ENCODE measurements at places on chromosomes 3 and 15.

DNA sequence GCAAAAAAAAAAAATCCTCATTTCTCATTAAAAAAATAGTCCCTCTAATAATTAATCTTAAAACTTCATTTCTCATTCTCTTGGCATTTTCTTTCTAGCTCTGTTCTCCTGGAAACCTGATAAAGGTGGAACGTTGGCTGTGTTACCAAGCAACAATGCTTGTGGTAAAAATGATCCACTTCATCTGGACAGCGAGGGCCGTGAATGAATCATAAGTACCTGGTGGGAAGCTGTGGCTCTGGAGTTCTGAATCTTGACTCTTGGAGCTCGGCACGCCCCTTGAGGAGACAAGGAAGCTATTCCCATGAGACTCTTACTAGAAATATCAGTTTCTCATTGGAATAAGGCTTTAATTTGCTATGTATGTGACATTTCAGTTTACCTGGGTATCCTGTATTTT, 32.5 kb downstream of the BCL2L10 start:
- no peak for DNase-seq

GRCh38 chr3:31142139-31142538, 247.7 kb upstream of the GADL1 start:
- no peak for DNase-seq

DNA sequence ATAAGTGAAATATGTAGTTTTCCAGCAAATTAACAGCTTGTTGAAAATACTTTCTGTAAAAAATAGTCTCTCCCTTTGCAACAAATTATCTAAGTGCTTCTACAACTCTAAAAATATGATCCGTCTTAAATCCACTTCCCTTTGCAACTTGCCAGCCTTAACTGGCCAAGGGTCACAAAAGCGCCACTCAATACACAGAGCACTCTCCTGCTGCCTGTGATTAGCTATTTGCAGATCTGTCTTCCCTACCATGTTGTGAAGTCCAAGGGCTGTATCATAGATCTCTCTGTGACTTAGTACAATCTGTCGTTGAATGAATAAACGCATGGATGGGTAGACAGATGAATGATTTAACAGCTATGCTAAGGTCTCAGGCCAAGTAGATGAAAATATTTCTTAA, 76.2 kb downstream of the ITGB5 start:
- no peak for DNase-seq

DNA sequence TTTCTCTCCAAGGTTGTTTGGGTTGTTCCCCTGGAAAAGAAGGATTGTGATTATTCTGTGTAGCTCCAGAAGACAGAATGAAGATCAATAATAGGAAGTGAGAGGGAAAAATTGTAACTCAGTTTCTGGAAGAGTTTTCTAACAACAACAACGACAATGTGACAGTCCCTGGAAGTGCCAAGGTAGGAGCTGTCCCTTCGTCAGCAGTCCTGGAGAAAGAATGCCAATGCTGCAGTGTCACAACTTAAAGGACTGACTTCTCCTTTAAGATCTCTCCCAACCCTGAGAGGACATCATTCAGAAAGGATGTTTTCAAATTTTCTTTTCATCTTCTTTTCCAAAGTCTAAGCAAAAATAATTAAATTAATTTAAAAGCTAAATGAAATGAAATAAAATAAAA, 136.4 kb upstream of the GAP43 start:
- DNase-seq, result no peak

DNA sequence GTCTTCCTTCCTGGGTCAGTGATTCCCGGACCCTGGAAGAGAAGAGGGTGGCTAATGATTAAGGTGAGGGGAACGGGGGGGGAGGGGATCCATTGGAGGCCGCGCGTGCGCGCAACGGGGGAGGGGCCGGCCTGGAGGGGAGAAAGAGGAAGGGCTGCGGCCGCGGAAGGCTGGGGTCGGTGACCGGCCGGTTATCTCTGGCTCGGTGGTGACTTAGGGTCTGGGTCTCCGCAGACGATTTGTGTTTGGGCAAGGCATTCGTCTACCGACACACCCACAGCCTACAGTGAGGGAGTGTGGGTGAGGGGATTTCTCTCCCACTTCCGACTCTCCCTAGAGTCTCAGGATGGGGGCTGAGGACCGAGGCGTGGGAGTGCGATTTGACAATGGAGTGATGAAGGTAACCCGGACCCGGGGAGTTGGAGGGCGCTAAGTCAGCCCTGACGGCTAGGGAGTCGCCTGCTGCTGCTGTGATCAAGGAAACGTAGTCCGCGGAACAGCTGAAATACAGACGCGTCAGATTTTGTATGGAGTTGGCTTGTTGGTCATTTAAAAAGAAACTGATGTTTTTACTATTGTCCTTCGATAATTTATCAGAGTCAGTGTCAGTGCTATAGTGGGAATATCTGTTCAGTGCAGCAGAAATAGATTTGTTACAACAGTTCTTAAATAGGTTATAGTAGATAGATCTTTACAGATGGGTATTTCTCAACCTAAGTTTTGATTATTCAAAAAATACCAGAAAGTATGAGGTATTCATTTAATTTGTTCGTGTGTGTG, 733 bp downstream of the RNF111 start:
- peak; percentile 47 for DNase-seq

- no peak for DNase-seq
Measured at GRCh38 chr3:44409640-44410410, 67.6 kb downstream of the ZNF445 start.

DNA sequence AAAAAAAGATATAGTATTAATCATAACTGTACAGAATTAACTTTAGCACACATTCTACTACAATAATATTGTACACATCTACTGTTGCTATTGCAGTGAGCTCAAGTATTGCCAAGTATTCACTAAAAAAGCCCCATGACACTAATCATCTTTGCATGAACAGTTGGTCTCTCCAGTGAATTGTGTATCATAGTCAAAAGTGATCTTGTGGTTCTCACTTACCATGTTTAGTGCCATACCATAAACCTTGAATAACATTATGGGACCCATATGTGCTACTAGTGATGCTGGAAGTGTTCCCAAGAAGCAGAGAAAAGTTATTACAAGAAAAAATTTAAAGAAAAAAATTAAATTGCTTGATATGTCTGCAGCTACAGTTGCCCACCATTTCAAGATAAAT, 177.1 kb downstream of the PCCB start:
- DNase-seq, result no peak

DNA sequence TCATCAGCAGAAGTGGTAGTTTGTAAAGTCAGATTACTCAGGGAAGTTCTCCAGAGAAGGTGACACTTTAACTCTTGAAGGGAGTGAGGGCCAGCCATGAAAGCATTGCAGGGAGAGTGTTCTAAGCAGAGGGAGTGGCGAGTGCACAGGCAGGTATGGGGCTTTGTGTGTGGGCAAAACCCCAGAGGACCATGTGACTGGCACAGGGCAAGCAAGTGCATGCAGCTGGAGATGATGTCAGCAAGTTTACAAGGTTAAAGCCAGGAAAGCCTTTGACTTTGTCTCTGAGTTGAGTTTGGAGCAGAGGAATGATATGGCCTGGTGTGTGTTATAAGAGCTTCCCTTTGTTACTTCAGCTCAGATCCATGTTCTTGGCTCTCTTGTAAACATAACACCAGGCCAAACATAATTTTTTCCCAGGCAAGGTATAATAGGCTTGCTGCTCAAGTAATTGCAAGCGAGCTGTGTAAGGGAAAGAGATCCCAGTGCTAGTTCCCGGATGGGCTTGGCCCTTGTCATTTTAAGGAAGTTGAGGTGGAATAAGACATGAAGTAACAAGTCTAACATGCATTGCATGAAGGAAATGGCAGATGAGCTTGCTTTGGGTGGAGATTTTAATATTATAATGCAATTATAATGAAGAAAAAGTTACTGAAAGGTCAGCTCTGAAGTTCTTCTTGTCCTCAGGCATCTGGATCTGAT, 341.1 kb upstream of the LRRC3B start:
- no peak for DNase-seq

GRCh38 chr3:53134631-53135232, 4.5 kb upstream of the RFT1 start:
- peak; percentile 27 for DNase-seq

DNA sequence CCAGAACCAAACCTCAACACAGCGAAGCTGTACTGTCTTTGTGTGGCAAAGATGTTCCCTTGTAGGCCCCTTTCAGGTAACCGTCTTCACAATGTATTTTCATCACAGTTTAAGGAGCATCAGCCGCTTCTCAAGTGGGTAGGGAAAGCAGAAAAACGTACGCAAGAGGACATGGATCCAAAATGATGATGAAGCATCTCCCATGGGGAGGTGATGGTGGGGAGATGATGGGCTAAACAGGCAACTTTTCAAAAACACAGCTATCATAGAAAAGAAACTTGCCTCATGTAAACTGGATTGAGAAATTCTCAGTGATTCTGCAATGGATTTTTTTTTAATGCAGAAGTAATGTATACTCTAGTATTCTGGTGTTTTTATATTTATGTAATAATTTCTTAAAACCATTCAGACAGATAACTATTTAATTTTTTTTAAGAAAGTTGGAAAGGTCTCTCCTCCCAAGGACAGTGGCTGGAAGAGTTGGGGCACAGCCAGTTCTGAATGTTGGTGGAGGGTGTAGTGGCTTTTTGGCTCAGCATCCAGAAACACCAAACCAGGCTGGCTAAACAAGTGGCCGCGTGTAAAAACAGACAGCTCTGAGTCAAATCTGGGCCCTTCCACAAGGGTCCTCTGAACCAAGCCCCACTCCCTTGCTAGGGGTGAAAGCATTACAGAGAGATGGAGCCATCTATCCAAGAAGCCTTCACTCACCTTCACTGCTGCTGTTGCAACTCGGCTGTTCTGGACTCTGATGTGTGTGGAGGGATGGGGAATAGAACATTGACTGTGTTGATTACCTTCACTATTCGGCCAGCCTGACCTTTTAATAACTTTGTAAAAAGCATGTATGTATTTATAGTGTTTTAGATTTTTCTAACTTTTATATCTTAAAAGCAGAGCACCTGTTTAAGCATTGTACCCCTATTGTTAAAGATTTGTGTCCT, 60.0 kb downstream of the AAGAB start:
- no peak for DNase-seq

- DNase-seq, result no peak
Measured at GRCh38 chr15:88115486-88116152, 140.9 kb downstream of the NTRK3 start.

Measured in stimulated activated CD4-positive, alpha-beta T cell treated with anti-CD3 and anti-CD28 coated beads, TNF-alpha, amount 100 ng/mL, for 4 hours (primary cell).